ENCODE measurements at places on chromosomes 4 and X.

- no peak for DNase-seq
Measured at GRCh38 chrX:70979136-70979762, 48.4 kb upstream of the SLC7A3 start.

DNA sequence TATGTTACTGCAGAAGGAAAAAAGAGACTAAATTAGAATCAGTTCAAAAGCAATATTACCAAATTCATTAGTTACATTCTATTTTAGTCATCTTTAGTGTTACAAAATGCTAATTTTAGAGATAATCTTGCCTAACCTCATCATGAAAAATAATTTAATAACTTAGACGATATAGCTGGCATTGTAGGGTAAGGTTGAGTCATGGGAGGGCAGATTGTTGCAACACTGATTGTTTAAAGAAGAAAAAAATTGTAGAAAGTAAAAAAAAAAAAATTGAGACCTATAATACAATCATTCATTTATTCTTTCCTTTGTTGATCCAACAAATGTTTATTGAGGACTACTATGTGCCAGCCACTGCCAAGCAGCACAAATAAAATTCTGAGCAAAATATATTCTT is 330.9 kb downstream of the GBA3 start:
- DNase-seq, result no peak

DNA sequence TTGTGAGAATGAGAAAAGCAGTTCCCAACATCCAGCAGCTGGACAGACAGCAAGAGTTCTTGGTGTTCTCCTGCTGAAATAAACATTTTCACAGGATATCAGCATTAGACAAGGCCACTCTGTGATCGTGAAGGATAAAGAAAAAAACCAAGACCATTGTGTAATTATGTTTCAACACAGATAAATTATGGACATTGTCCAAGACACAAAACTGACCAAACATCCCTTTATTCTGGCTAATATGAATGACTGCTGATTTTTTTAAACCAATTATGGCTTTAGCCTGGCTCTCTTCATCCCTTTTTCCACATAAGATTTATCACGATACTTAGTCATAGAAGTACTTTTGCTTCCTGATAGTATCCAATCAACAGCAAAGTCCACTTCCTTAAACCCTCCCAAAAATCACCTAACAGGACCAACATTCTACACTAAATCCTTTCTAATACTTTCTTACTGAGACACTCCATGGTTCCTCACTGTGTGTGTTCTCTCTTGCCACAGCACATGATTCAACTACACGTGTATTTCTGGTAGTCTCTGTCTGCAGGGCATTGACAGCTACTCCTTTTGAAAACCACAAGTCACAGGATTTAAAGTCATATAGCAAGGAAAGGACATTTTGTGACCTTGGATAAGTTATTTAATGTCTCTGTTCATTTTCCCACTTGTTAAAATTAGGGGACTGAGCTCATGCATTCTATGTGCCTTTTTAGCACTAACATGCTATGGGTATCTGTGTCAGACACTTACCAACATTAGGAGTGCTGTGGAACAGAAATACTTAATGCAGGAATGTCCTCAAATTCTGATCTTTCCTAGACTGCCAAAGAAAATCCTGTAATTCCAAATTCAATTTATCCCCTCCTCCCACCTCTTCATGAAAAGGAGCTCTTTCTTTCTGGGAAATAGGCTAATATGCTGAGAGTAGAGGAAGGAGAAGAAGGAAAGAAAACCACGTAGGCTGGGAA is 137.2 kb upstream of the PGRMC2 start:
- no peak for DNase-seq

DNA sequence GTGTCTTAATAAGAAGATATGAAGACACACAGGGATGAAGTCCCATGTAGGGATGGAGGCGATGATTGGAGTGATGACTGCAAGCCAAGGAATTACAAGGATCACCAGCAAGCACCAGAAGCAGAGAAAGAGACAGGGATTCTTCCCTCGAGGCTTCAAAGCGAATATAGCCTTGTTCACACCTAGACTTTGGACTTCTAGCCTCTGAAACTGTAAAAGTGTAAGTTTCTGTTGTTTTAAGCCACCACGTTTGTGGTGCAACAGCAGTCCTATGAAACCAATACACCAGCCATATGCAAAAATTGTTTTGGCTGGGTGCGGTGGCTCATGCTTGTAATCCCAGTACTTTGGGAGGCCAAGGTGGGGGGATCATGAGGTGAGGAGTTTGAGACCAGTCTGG is 9.8 kb upstream of the PDS5A start:
- no peak for DNase-seq

DNA sequence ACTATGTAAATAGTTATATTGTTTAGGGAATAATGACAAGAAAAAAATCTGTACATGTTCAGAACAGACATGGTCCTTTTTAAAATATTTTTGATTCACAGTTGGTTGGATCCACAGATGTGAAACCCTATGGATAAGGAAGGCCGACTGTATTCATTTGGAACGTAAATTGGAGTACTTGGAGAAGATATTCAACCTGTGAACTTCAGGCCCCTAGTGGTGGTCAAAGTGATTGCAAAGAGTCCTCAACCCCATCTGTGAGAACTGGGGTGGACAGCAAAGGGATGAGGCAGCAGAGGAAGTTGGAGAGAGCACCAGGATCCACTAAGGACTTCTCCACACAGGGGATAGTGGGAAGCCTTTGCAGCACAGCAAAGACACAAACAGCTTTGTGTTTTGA is 6.2 kb upstream of the CXCL13 start:
- no peak for DNase-seq

DNA sequence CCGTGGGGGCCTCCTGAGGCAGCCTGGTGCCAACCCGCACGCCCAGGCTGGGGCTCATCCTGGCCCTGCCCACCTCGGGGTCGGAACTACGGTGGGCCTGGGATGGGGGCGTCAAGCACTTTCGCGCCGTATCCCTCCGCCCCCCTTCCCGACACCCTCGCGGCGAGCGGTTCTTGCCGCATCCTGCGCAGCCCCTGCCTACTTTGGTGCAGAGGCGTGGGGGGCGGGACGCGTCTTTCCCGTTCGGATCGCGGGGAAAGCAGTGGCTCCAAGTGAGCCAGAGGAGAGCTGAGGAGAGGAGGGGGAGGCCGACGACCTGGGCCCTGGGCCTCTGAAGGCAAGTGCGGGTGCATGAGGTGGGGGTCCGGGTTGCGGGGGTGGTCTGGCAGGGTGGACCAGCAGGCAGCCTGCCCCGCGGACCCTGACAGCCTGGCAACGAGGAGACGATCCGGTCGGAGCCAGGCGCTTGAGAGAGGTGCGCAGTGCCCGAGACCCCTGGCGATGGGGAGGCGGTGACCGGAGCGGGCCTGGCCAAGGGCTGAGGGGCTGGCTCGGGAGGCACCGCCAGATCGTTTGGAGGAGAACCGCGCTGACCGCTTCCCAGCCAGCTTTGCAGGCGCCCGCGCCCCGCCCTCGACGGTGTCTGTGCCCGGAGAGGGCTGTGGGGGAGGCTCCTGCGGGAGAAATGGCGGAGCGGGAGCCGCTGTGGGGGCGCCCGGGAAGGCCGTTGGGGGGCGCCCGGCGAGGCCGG is at the start of gene GPRASP2:
GPRASP2 (plus strand) TSS at position 233 of the 751 bp plus-strand sequence. CDS start 2,422 bp downstream, outside the sequence.
- DNase-seq, result peak; percentile 41

DNA sequence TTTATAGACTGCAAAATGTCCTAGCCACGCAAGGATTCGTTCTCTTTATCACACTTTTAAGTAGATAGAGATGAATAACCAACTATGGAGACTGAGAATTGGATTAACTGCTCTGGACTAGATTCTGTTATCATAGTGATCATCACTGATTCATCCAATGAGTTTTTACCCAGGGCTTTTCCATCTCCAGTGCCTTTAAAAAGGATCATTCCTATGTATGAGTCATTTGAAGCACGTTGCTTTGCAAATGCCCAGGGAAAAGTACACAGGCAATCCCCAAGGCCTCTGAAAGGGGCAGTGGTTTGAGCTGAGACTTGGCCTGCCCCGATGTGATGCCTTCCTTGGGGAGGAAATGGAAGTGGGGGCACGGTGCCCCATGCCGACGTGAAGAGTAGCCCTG is 122.7 kb upstream of the PSAPL1 start:
- DNase-seq, result no peak
